ENCODE measurements at places on chromosomes 4 and X.

GRCh38 chrX:3713225-3713936 is at the start of gene PRKX:
Gene PRKX (minus strand): TSS chrX:3713649. CDS start chrX:3713253, 396 bp downstream.
- DNase-seq: peak; percentile 64

GRCh38 chrX:28135378-28136047 is 154.3 kb upstream of the DCAF8L1 start:
- DNase-seq: no peak

DNA sequence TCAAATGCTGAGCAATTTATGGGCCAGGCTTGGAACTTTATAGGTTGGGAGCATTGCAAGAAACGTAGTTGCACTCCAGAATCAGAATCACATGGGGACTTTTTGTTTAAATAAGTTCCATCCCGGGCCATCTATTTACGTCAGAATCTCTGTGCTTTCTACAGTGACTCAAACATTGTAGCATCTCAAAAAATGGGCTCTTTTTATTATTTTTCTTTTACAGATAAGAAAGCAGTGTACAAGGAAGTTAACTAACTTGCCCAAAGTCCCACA is 10.2 kb downstream of the CC2D2A start:
- DNase-seq: no peak

GRCh38 chrX:154123241-154124219 is 20.5 kb upstream of the OPN1LW start:
- DNase-seq: no peak

- no peak for DNase-seq
Observed at GRCh38 chrX:68843992-68844391, 15.2 kb downstream of the EFNB1 start.

DNA sequence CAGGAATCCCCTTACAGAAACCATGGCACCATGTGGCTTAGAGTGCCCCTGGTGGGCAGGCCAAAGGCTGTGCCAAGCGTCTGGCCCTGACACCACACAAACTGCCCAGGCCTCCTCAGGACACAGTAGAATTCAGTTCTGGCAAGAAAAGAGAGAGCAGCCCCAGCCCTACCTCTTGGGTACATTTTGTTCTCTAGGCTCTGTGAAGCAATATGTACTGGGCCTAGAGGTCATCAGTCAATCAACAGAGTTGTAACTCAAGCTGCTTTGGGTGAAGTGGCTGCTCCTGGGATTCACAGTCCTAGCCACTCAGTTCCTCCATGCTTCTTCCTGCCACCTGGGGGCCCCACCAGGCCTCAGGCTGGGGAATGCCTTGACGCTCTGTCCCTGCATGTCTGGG is 158.1 kb upstream of the MAMLD1 start:
- DNase-seq: no peak

DNA sequence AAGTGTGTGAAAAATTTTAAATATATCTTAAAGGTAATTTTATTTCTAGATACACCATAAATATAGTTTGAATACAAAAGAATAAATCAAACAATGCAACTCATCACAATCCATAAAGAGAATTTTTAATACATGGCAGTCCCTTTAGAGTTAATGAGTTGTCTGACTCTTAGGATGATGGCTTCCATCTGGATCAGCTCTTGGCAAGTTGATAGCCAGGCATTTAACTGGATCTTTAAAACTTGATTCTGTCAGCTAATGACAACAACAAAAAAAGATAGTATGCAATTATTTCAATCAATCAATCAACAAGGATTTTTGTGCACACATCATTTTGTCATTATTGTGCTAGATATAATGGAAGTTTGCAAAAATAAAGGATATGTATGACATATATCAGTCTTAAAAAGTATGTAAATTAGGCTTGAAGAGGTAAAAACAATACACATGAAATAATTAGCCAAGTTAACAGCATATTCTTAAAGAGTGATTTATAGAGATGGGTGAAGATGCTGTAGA is 174.9 kb upstream of the PCDH18 start:
- no peak for DNase-seq

DNA sequence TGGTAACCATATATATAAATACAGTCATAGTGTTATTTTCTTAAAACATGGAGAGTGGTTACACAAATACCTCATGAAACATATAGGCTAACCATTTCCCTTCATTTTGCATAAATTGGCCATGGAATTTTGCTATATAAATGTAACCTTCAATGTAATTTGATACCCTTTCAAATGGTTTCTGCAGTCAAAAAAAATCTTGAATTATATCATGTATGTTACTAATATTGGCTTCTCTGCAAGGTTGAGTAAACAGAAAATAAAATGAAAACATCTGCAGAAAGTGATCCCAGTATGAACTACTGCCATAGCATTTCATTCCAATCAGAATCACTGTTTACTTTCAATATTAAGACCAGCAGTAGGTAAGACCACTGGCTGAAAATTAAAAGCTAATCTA is 1165.9 kb upstream of the TENM3 start:
- DNase-seq: no peak

GRCh38 chrX:43985511-43985910 is 12.3 kb upstream of the NDP start:
- no peak for DNase-seq

DNA sequence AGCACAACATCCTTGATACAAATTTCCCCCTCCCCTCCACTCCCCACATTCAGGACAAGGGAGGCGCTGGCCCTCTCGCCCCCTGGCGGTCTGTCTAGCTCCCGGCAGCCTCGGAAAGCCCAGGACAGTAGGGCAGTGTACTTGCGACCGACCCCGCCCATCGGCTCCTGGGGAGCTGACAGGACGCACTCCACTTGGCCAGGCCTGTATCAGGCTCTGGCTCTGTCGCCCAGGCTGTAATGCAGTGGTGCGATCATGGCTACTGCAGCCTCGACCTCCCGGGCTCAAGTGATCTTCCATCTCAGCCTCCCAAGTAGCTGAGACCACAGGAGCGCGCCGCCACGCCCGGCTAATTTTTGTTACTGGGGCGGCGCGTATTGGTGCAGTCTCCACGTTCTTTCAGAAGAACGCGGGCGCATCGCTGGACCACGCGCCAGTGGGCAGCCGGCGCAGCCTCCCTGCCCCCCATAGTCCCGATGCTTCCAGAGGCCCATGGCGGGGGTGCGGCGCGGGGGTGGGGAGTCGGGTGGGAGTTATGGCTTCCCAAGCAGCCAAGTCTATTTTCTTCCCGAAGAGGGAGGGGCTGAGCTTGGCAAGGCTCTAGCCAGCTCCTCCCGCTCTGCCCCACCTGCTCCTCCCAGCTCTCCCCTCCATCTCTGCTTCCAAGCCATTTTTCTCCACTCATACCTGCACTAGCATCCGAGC is 7.8 kb upstream of the AKAP14 start:
- DNase-seq: peak; percentile 10

DNA sequence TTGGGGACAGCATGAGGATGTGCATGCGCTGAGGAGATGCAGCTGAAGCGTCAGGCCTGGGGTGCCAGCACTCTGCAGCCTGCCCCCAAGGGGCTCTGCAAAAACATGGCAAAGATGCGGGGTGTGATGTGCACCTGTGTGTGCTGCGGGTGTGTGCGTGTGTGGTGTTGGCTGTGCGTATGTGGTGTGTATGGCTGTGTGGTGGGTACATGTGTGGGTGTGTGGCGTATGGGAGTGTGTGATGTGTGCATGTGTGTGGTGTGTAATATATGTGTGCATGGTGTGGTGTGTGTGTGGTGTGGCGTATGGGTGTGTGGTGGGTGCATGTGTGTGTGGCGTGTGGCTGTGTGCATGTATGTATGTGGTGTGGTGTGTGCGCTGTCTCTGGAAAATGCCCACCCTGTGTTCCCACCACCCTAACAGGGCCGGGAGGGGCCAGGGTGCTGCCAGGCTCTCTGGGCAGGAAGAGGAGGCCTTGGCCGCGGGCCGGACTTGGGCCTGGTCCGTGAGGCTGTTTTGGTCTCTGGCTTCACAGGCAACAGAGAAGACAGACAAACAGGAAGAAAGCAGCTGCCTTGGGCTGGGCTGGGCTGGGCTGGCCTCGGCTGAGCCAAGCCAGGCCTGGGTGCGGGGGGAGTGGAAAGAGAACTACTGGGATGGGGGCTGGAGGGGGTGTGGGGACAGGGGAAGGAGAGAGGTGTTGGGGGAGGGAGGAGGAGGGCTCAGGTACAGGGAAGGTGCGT is 1.1 kb upstream of the AVPR2 start:
- DNase-seq: no peak

DNA sequence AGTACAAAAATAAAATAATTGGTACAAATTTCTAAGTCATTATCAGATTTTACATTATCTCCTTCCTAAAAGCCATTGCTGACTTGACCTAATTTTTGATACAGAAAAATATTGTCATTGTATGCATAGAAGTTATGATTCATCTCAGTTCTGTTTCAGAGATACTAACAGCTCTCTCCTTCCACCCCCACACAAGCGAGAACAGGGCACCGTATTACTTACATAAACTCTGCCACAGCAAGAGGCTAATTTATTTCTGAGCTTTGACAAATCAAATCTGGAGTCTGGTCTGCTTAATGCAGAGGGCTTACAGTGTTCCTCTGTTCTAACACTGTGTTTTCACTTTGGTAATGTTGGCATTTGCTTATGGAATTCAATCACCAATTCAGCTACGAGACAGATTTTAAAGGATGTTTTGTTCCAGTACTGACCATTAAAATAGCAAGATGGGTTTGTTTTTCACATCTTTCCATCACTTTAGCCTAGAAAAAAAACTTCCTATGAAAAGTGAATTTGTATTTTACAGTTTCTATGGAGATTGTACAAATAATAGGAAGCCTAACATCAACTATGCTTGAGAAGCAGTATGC is 181.8 kb downstream of the USP46 start:
- DNase-seq: no peak

DNA sequence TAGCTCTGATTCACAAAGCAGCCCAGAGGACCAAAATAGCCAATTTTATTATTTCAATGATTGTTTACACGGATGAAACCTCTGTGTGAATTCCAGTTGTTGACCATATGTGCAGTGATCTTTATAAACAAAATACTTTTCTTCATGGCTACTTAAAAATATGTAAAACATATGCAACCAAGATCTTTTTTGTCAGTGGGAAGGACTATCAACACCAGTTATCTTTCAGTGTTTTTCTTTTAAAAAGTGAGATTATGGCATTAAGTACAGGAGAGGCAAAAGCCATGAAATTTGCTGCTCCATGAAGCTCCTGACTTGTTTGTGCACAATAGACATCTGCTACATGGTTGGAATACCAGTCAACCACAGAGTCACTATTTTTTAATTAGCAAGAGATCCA is 184.4 kb downstream of the DKK2 start:
- no peak for DNase-seq

- DNase-seq: no peak
Observed at GRCh38 chr4:80461412-80461811, 125.9 kb downstream of the CFAP299 start.

DNA sequence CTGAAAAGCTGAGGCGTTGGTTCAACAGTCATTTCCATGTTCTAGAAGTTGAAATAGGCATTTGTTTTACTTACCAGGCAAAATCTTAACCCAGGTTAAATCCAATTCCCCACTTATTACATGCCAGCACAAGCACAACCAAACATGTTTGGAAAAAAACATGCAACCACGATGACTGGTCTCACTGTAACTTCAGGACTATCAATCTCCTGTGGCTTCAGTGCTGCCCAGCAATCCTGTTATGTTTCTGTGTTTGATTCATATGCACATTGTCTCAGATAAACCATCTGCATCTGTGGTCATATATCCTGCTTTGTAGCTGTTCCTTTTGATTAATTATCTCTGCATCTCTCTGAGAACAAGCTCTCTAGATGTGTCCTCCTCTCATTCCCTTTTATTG is 28.3 kb downstream of the PRDM8 start:
- DNase-seq: no peak

- no peak for DNase-seq
Observed at GRCh38 chrX:109783701-109784079, 50.6 kb upstream of the ACSL4 start.

- DNase-seq: no peak
Observed at GRCh38 chr4:124429746-124430250, 282.7 kb downstream of the ANKRD50 start.

DNA sequence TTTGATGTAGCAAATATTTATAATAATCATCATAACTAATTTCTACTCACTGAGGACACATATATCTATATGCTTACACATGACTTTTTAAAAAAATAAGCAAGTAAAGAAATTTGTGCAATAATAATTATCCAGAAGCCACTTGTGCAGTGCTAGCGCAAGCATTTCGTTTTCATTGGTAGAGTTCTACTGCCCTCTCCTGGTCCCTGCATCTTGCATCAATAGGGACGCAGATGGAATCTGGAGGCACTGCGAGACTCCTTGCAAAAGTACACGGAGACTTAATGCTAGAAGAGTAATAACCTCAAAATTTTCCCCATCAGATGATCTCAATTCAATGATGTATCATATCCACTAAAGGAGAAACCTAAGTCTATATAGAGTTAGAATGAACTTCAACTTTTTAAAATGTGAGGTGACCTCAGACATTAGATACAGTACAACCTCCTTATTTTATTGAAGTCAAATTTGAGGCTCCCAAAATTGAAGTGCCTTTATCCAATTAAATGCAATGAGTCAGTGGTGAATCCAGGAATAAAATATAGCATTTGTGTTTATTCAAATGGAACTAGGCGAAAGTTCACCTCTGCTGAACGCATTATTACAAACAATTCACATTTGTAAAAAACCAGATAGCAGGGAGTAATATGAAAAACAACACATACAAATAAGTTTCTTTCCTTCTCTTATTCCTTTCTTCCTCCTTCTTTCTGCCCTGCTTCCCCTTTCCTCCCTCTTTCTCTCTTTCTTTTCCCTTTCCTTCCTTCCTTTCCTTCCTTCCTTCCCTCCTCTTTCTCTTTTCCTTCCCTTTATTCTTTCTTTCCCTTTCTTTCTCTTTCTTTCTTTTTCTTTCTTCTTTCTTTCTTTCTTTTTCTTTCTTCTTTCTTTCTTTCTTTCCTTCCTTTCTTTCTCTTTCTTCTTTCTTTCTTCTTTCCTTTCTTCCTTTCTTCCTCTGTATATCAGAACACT is 450.0 kb downstream of the ANKRD50 start:
- DNase-seq: peak; percentile 4

DNA sequence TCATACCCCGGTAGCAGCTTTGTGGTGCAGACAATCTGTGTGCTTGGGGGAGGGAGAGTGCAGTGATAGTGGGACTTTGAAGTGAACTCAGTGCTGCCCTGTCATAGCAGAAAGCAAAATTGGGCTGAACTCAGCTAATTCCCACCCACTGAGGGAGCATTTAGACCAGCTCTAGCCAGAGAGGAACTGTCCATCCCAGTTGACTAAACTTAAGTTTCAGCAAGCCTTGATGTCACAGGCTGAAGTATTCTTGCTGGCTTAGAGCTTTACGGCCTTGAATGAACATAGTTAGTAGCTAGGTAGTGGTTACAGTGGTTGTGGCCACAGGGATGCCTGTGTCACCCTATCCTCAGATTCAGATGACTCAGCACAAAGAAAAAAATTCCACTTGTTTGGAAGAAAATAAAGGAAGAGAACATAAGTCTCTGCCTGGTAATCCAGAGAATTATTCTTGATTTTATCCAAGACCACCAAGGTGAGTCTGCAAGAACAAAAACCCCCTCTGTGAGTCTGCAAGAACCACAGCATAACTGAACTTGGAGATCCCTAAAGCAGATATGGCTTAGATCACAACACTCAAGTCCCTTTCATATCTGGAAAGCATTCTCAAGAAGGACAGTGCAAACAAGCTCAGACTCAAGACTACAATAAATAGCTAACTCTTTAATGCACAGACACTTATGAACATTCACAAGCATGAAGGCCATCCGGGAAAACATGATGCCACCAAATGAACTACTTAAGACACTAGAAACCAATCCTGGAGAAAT is 39.4 kb downstream of the ADH7 start:
- no peak for DNase-seq

GRCh38 chr4:173834151-173834550 is 304.1 kb upstream of the HAND2 start:
- DNase-seq: no peak

Measured in stimulated activated CD8-positive, alpha-beta memory T cell treated with anti-CD3 and anti-CD28 coated beads, Interleukin-4, amount 100 ng/mL, for 4 hours (primary cell).